A549 (cell line): ENCODE measurements at places on chromosomes 6 and 20.

- DNase-seq, result no peak
Measured at GRCh38 chr6:102215425-102215824, 821.9 kb downstream of the GRIK2 start.

GRCh38 chr20:52294106-52294628 is 102.6 kb upstream of the ZFP64 start:
- no peak for DNase-seq

DNA sequence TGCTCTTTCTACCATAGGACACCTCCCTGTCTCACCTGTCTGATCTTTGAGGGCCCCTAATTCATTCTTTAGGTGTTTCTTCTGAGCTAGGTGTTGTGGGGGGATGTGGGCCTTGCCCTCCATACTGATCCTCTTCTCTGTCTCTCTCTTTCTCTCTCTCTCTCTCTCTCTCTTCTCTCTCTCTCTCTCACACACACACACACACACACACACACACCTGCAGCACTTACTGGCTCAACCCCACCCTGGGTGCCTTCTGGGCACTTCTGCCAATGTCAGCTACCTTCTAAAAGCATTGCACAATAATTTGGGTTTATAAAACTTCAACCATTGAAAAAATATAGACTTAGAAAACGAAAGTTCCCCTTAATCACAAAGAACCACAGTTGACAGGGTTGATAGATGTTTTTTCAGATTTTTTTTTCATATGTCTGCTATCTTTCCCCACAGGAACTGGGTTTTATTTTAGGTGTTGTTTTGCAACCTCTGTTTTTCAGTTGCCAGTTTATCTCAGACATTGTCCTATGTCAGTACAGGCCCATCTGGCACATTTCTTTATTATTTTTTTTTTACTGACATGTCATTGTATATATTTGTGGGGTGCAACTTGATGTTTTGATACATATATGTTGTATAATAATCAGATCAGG is 28.1 kb downstream of the PKIG start:
- DNase-seq, result no peak

DNA sequence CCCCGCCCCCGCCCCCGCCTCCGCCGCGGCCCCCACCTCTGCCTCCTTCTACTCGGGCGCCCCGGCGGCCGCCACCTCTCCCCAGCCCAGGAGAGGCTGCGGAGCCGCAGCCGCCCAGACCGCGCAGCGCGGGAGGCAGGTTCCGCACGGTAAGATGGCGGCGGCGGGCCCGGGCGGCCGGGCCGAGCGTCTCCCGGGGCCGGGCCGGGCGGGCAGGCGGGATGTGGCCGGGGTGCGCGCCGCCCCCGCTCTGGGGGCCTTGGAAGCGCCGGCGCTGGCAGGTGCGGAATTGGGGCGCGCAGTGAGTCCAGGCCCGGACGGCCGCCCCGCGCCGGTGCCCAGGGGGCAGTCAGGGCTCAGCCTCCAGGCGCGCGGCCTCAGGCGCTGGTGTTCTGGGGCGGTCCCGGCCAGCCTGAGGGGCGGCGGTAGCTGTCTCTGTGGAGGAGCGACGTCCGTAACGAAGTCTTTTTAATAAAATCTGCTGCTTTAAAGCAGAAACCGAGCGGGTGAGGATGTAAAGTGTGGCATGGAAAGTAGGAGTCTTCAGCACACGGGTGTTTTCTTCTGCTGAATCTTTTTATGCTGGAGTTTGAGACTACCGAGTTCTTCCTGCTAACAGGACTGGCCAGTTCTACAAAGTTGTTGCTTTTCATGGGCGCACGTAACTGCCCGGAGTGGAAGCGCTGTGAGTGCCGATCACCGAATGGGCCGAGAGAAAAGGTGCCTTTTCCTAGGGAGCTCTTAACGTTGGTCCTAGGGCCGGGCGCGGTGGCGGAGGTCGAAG is at the start of gene GID8:
TSS of gene GID8 (plus strand) at position 43 of the 784 bp plus-strand sequence. CDS start 3,356 bp downstream, outside the sequence.
- DNase-seq, result peak; percentile 37

GRCh38 chr20:371755-372542 is 8.6 kb upstream of the TRIB3 start:
- peak; percentile 84 for DNase-seq

GRCh38 chr6:90793771-90794170 is 206.9 kb upstream of the MAP3K7 start:
- no peak for DNase-seq

DNA sequence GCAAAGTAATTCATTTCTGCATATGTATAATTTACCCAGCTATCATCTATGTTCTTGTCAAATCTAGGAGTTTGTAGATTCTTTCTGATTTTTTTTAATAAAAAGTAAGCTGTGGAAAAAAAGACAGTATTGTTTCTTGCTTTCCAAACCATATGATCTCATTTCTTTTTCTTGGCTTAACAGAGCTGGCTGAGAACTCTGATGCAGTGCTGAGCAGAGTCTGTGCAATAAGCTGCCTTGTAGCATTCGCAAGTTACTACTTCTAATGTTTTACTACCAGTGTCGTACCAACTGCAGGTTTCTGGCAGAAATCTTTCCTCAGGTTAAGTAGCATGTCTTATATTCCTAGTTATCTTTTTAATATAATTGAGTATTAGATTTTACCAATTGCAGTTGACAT is 15.6 kb downstream of the RRBP1 start:
- DNase-seq, result no peak

DNA sequence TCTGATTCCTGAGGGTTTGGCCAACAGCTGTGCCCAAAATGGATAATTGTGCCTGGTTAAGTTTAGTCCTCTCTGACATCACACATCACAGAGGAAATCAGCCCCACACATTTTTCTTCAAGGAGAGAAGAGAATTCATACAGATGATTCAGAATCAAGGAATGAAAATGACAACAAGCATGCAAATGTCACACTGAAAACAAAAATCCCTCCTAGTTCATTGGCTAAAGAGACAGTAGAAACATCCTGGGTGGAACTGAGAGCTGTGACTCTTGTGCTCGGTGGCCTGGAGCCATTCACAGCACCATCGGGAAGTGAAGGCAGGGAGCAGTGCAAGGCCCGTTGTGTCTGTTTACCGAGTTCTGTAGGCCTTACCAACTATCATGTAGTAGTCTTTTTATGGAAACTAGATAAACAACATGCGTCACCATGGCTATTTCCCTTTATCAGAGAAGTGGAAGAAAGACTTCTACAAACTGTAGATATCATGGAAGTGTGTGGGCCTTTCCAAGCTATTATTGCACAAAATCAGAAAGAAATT is 81.7 kb upstream of the TENT5A start:
- peak; percentile 34 for DNase-seq

GRCh38 chr6:166997768-166998255 is 1.4 kb upstream of the CEP43 start:
- peak; percentile 79 for DNase-seq

DNA sequence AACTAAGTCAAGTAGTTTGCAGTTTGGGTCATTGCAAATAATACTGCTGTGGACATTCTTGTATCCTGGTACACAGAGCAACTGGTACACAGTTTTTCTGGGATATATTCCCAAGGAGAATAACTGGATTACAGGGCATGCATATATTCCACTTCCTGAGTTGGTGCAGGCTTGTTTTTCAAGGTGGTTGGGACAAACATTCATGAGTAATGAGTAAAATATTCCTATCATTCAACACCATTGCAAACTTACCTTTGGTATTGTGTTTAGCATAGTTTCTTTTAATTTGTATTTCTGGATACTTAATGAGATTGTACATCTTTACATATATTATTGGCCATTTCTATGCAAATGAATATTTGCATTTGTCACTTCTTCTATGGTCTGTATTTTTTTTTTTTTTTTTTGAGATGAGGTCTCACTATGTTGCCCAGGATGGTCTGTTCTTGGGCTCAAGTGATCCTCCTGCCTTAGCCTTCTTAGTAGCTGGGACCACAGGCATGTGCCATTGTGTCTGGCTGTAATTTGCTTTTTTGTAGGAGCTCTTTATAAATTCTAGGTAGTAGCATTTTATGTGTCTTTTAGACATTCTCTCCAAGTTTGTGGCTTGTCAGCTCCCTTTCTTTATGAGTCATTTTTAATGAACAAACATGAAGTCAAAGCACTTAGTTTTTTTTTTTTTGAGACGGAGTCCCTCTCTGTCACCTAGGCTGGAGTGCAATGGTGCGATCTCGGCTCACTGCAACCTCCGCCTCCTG is 158.7 kb downstream of the SOX4 start:
- no peak for DNase-seq

GRCh38 chr6:89144354-89144906 is 1.4 kb upstream of the PM20D2 start:
- no peak for DNase-seq

DNA sequence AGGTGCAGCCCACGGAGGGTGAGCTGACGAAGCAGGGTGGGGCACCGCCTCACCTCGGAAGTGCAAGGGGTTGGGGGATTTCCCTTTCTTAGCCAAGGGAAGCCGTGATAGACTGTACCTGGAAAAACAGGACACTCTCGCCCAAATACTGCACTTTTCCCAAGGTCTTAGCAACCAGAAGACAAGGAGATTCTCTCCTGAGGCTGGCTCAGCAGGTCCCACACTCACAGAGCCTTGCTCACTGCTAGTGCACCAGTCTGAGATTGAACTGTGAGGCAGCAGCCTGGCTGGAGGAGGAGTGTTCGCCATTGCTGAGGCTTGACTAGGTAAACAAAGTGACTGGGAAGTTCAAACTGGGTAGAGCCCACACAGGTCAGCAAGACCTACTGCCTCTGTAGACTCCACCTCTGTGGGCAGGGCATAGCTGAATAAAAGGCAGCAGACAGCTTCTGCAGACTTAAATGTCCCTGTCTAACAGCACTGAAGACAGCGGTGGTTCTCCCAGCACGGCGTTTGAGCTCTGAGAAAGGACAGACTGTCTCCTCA is 28.0 kb downstream of the SYNE1 start:
- DNase-seq, result no peak

- DNase-seq, result no peak
Measured at GRCh38 chr6:18491308-18492045, 104.3 kb downstream of the RNF144B start.

GRCh38 chr6:56040223-56040622 is 164.8 kb upstream of the BMP5 start:
- no peak for DNase-seq

- DNase-seq, result no peak
Measured at GRCh38 chr20:37518059-37518458, 3.0 kb upstream of the NNAT start.

DNA sequence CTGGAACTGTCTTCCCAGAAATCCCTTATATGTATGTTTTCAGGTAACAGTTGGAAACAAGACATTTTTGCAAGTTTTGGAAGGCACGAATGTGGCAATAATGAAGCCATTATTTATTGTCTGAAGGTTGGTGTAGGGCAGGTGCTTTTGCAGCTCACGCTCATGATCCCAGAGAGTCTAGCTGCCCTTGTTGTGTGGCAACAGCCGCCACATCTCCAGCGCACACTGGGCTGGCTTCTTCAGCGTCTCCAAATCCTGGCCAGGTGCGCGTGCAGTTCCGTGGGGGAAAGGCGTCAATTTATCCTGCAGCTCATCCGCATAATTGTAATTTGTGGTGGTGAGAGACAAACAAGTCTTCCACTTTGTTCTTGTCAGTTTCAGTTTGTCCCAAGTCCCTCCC is 71.2 kb downstream of the TRDN start:
- DNase-seq, result no peak

DNA sequence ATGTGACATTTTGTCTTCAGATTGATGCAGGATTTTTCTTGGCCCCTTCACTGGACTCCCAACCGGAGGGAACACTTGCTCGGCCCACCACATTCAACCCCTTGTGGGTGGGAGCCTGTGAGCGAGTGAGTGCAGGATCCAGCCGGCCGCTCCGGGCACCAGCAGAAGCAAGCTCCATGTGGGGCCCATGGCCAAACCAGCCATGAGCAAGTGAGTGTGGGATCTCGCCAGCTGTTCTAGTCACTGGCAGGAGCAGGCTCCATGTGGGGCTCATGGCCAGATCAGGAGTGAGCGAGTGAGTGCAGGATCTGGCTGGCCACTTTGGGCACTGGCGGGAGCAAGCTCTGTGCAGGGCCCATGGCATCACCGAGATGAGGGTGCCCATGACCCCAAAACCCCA is 42.6 kb downstream of the OSTM1 start:
- DNase-seq, result no peak

DNA sequence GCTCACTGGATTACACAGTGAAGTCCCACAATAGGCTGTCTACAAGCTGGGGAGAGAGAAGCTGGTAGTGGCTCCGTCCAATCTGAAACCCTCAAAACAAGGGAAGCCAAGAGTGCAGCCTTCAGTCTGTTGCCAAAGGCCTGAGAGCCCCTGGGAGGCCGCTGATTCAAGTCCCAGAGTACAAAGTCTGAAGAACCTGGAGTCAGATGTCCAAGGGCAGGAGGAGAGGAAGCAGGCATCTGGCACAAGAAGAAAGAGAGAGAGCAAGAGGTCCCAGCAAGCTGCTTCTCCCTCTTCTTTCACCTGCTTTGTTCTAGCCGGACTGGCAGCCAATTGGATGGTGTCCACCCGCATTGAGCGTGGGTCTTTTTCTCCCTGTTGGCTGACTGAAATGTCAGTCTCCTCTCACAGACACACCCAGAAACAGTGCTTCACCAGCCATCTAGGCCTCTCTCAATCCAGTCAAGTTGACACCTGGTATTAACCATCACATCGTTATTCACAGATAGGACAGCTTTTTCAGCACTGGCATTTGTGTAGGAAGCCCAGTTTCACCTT is 51.2 kb downstream of the CRYBG1 start:
- DNase-seq, result no peak

GRCh38 chr6:129732034-129732433 is 22.1 kb upstream of the ARHGAP18 start:
- no peak for DNase-seq

DNA sequence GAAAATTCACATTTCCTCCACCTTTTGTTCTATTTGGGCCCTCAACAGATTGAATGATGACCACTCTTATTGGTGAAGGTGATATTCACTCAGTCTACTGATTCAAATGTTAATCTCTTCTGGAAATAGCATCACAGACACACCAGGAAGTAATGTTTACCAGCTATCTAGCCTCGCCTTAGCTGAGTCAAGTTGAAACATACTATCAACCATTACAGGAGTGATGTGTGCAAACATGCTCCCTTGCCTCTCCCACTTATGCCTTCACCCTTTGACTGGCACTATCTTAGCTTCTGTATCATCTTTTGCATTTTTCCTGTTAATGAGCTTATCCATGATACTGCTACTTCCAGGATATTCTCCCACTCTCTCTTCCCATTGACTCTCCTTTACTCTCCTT is 191.9 kb downstream of the CENPW start:
- no peak for DNase-seq

- peak; percentile 45 for DNase-seq
Measured at GRCh38 chr20:43508604-43509040, 1.1 kb downstream of the L3MBTL1 start.

- no peak for DNase-seq
Measured at GRCh38 chr20:5467086-5467485, 150.3 kb upstream of the PROKR2 start.
